ENCODE measurements at places on chromosomes 5 and 9. TPM values are rescaled to one million over a fixed set of nuclear protein-coding genes. Genes with fewer than 3 reads are reported as not detected.

Gene SLC36A2
- not detected for total RNA-seq

Gene GGTA1
- not detected for total RNA-seq

Gene NEURL1B
- total RNA-seq, result 0.63 TPM

Gene SLC25A48
- not detected for total RNA-seq

Gene CCL21
- not detected for total RNA-seq

Gene IL5
- 2.1 TPM for total RNA-seq

Gene OTP
- 0.19 TPM for total RNA-seq

Data from activated T-cell treated with anti-CD3 and anti-CD28 coated beads, Interleukin-2, amount 50 U/mL, for 72 hours (primary cell).